T1000 (cell line): ENCODE measurements at places on chromosomes 12 and 14.

GRCh38 chr12:94618995-94619695 lies 31.2 kb downstream of the TMCC3 start:
- DNase-seq, result peak; percentile 31

DNA sequence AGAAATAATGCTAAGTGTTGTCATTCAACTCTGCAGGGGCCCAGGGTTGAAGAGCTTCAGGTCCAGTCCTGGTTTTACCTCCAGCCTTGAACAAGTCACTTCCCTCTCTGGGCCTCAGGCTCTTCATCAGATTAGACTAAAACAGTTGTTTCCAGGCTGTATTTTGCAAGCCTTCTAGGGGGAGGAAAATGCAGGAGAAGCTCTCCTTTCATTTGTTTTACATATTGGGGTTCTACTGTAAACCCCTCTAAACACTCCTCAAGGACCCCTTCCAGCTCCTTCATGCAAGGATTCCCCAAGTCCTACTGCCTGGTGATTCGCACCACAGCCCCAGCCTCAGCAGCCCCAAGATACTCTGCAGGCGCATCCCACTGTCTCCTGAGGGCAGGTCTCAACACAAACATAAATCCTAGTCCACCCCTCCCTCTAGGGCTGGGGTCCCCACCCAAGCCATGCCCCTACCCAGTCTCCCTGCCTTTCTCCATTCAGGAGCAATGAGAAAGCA lies 2.7 kb downstream of the SDR9C7 start:
- DNase-seq, result no peak

- no peak for DNase-seq
These were observed 102.5 kb downstream of the FGD4 start for GRCh38 chr12:32501835-32502333.

DNA sequence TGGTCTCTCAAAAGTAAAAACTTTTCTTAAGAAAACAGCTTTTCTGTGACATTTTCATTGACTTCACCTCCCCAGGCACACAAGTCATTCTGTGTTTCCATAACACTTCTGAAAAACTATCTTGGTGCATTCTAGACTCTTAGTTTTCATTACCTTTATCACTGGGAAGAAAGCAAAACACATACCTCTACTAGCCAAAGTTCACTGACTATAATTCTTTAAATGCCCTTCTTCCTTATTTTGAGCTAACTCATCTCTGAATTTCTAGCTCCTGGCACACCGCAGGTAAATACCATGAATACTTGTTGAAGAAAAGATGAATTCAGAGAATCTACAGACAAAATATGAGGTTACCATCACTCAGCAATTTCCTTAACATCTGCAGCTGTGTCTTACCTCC lies 21.1 kb downstream of the MLH3 start:
- DNase-seq, result no peak

- no peak for DNase-seq
These were observed 19.4 kb downstream of the TMEM106C start for GRCh38 chr12:47982770-47983169.

- no peak for DNase-seq
These were observed 7.7 kb downstream of the PPP1R3E start for GRCh38 chr14:23294734-23295561.

- peak; percentile 88 for DNase-seq
These were observed at the start of the genes DMAC2L and L2HGDH for GRCh38 chr14:50311972-50312733. Gene DMAC2L (plus strand): TSS chr14:50312324. CDS start chr14:50321488, 9,164 bp downstream. Gene L2HGDH (minus strand): TSS chr14:50312229. CDS start chr14:50312150, 79 bp downstream.

- DNase-seq, result no peak
These were observed 114.1 kb downstream of the SMOC1 start for GRCh38 chr14:69993326-69993725.

DNA sequence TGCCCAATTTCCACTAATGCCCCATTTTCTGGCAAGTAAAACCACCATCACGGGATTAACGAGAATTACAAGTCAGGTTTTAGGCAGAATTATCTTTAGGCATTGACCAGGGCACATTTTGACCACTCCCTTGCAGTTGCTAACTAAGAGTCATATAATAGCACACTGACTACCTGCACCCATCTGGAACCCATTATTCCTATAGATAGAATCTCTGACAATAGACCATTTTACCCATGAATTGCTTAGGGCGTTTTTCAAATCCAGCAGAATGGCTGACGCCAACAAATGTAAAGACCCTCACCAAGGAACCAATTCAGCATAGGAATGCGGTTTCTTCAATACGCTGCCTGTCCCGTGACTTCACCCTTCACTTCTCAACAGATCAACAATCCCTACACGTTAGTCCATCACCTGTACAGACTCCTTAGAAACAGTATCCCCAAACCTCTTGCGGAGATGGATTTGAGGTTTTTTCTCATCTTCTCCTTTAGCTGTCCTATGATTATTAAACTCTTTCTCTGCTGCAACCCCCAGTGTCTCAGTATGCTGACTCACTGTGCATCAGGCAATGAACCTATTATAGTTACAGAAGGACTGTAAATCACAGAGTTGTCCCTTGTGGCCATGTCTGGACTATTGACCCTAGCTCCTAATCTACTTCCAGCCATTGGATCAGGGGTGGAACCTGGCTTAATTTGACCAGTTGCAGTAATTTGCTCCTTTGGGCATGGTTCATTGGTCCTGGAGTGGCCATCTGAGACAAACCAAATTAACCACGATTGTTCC lies 177.3 kb upstream of the PLXNC1 start:
- DNase-seq, result no peak

GRCh38 chr12:116087399-116087798 lies 190.1 kb downstream of the MED13L start:
- DNase-seq, result no peak

- no peak for DNase-seq
These were observed 1262.2 kb downstream of the TMEM121 start for GRCh38 chr14:106788534-106788933.

- peak; percentile 51 for DNase-seq
These were observed 49.6 kb downstream of the BMAL2 start for GRCh38 chr12:27382171-27382795.

DNA sequence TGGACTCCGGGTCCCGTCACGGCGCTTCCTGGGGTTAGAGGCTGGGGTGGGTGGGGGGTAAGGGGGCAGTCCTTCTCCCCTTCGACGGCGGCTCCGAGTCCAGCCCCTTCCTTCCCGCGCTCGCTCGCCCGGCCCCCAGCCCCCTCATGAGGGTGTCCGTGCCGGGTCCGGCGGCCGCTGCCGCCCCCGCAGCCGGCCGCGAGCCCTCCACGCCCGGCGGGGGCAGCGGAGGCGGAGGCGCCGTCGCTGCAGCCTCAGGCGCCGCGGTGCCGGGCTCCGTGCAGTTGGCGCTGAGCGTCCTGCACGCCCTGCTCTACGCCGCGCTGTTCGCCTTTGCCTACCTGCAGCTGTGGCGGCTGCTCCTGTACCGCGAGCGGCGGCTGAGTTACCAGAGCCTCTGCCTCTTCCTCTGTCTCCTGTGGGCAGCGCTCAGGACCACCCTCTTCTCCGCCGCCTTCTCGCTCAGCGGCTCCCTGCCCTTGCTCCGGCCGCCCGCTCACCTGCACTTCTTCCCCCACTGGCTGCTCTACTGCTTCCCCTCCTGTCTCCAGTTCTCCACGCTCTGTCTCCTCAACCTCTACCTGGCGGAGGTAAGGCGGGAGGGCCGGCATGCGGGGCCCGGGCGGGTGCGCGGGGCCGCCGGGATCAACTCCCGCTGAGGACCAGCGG lies 500 bp downstream of the GPR137C start:
- no peak for DNase-seq

DNA sequence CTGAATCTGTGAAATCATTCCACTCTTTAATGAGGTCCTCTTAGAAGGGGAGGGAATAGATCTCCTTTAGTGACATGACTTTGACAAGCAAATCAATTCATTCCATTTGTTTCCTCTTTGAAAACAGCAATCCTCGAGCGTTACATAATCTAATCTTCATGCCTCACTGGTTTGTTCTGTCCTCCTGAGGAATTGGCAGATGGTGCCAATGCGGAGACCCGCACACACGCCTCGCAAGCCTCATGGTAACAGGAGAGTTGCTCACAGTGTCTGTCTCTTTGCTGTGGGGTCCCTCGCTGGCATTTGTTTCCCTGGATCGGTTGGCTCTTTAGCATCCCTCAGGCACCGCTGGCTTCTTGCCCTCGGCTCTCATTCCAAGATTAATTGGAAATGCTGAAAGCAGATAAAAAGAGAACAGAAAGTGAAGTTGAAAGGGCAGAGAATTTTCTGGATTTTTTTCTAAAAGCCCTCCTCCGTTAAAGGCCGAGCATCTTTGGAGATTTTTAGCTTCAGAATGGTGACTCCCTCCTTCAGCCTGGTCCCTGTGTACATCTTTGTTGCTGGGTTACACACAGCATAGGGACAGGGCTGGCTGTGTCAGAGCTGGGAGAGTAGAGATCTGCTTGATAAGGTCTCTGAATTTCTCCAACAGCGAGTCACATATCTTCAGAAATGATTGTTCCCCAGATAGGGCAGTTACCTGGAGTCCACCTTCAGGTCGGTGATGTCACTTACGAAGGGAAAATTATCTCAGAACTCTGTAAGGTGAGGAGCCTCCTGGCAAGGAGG lies 10.1 kb upstream of the CABP1 start:
- DNase-seq, result no peak

GRCh38 chr14:95134304-95134933 lies 22.9 kb downstream of the DICER1 start:
- DNase-seq, result no peak

DNA sequence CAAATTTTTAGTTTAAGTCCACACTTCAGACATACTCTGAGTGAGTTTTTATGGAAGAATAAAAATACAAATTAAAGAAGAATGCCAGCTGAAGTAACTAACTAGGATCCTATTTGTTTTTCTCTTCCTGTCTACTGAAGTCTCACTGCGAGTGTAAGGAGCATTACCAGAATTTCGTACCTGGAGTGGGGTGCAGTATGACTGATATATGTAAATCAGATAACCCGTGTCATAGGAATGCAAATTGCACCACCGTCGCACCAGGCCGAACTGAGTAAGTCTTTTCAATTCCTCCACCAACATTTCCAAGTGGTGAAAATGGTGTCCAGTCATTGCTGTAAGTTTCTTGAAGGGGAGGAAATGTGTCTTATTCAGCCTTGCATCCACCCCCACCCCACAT lies 52.9 kb downstream of the STAB2 start:
- DNase-seq, result no peak

- DNase-seq, result no peak
These were observed 118.7 kb upstream of the KRR1 start for GRCh38 chr12:75630091-75630490.

DNA sequence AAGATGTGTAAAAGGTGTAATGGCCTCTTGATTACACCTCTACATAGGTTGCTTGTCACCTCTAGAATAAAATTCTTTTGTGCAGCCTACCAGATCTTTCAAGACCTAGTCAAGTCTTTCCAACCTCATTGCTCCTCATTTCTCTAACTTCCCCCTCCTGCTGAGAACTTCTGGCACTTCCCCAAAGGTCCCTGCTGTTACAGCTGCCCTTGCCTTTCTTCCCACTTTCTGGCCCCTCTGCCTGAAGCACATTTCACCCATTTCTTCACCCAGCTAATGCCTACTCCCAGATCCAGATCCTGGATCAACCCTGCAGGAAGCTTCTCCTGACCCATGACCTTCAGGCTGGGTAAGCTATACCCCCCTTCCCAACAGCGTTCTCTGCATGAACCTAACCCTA lies 1.5 kb downstream of the TSHR start:
- no peak for DNase-seq

DNA sequence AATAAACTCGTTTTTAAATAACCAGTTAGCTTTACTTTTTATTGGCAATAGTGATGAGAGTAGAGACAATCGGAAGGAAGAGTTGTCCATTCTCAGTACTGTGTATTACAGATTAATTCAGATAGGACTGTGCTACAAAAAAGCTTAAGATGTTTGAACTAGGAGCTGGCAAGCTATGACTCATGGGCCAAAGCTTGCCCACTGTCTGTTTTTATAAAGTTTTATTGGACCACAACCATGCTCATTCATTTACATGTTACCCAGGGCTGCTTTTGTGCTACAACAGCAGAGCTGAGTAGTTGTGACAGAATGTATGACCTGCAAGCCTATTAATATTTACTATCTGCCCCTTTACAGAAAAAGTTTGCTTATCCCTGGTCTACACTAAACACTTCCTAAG lies 19.4 kb downstream of the GNS start:
- DNase-seq, result peak; percentile 100

- peak; percentile 10 for DNase-seq
These were observed 21.4 kb upstream of the APPL2 start for GRCh38 chr12:105257321-105257728.

GRCh38 chr12:58915634-58916033 lies 4.7 kb downstream of the LRIG3 start:
- no peak for DNase-seq

DNA sequence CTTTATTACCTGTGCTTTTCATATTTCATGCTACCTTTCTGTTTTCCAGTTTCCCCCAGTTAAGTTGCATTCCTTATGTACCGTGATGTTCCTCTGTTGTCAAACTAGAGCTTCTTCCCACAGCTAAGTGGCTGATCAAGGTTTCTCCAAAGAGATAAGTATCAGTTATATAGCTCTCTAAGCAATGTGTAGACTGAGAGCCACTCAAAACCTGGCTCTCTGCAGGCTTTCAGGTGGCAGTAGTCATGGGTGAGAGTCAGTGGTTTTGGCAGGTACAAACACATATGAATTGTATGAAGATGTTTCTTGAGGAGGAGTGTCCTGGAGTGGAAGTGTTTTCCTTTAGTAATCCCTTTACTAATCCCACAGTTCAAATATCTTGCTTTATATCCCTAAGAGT lies 28.4 kb downstream of the TXNRD1 start:
- no peak for DNase-seq

DNA sequence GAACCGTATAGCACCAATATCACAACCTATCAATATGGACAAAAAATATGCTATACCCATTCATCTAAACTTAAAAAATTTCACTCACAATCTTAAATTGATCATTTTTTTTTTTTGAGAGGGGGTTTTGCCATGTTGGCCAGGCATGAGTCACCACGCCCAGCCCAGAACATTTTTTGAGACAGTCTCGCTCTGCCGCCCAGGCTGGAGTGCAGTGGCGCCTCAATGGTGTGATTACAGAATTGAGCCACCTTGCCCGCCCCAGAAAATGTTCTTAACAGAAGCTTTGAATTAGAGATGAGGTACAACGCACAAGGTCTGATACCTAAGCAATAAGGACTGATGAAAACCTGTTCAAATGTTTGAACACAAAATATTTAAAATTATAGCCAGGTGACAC lies 15.8 kb upstream of the ATP5F1B start:
- DNase-seq, result no peak

DNA sequence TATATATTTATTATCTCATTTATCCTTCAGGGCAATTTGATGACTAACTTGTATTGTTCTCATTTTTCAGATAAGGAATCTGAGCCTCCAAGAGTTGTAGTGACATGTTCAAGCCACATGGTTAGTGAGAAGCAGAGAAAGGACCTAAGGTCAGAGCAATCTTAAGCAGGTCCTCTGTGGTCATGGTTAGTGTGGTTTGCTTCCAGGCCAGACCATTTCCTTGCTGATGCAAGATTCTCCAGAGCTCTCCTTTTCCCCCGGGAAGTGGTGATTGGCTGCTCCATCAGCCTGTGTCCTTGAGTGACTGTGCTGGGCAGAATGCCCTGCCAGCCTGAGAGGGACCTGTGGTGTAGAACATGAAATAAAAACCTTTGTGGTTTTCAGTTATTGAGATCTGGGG lies 141.3 kb downstream of the KTN1 start:
- DNase-seq, result peak; percentile 74
